ENCODE measurements at places on chromosomes 5 and 9.

DNA sequence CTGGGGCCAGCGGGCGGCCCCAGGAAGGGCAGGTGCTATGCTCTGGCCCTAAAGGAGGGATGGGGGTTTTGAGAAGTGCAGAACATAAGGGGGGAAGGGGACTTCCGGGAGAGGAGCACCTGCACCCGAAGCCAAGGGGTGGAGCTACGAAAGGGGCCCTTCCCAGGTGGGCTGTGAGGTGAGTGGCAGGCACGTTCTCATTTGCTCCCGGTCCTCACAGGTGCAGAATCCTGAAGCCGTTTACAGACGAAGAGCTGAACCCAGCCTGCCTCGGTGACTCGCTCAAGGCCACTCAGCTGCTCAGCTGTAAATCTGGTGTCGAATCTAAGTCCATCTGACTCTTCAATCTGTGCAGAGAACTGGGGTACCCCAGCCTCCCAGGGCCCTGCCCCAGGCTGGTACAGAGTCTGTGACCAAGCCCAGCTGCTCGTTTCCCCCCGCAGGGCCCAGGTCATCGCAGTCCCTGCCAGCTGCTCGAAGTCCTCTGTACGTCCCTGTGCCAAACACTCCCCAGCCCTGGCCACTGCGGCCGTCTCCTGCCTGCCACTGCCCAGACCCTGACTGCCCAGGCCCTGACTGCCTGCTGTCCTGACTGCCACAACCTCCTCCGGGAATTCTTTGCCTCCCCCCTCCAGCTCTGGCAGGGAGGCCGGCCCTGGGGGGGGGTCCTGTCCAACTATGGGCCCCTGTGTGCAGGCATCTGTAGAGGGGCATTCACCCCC, 53.8 kb upstream of the RXRA start:
- DNase-seq = no peak

GRCh38 chr5:6043491-6044310, 334.6 kb downstream of the MED10 start:
- no peak for DNase-seq

- no peak for DNase-seq
These were observed 281.0 kb upstream of the TNC start for GRCh38 chr9:115398996-115399395.

DNA sequence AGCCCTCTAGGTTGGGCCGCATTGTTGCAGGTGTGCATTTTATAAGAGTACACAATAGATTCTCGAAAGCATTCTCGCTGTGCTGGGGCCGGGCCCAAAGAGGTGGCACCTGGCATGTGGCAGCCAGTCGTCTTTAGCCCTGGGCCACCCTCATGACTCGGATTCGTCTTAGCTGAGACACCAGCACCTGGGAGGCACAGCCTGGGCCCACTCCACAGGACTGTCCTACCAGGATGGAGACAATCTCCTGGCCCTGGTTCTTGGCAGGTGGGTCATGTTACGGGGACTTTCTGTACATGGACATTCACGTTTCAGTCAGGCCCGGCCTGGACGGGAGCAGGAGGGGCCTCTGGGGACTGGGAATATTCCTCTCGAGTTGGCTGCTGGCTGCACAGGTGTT, 212.5 kb downstream of the FANCC start:
- no peak for DNase-seq

- DNase-seq = no peak
These were observed 9.1 kb upstream of the RNF130 start for GRCh38 chr5:180080486-180081280.
